ENCODE measurements at places on chromosomes 5 and 9.

GRCh38 chr5:112977440-112977861 is 853 bp downstream of the DCP2 start:
- no peak for DNase-seq

DNA sequence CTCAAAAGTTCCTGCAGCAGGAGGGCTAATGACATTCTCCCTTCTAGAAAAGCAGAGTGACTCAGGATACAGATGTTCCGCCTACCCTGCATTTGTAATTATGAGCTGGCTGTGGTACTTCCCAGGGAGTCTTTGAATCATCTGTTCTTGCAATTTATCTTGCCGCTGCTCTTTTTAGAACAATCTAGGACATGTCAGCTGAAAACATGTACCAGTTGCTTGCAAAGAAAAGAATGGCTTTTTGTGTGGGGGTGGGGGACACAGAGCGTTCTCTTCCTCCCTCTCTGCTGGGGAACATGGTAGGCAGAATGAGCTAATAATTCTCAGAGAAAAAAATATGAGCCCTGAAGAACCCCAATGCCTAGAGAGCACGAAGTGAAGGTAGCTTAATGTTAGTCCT is 51.7 kb upstream of the TUT7 start:
- DNase-seq, result no peak

DNA sequence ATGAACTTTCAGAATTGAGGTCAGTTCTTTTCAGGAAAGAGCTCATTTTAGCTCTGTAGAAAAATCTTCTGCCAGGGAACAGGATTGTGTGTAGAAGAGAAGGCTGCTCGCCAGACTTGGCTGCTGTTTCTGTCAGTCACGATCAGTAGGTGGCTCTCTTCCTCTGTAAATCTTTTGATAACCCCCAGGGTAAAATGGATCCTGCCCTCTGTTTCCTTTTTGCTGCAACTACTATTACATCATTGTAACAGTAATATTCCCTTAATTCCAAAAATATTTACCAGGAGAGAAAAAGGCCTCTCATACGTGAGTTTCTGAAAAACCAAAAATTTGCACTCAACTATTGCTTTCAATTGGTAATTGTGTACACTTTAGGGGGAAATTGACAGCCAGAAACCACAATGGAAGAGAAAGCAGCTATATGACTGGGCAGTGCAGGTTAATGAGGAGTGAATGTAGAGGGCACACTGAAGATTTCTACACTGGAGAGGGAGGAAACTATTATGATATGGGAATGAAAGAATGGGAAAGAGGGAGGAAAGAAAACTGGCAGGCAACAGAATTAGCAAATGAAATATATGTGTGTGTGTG is 12.3 kb downstream of the IFNA21 start:
- DNase-seq, result no peak

DNA sequence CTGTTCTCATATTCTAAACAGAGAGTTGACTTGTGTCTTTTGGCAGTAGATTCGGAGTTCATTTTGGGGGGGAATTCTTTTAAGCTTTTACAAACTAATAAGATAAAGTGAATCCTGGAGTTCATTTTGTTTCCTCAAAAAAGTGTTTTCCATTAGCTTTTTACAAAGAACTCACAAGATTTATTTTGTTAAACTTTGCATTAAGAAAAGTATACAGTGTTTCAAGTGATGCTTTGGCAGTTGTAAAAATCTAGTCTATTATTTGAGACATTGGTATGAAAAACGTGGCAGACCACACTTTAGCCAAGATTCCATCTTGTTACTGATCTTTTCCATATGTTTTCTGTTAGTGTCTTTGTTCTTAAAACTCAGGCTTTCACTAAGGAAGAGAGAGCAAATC is 1.2 kb upstream of the OMD start:
- no peak for DNase-seq

GRCh38 chr9:8389531-8389930 is 590.0 kb upstream of the DMAC1 start:
- DNase-seq, result no peak

GRCh38 chr9:119801311-119801710 is 432.1 kb upstream of the BRINP1 start:
- no peak for DNase-seq

GRCh38 chr9:8696516-8696915 is 896.9 kb upstream of the DMAC1 start:
- no peak for DNase-seq

DNA sequence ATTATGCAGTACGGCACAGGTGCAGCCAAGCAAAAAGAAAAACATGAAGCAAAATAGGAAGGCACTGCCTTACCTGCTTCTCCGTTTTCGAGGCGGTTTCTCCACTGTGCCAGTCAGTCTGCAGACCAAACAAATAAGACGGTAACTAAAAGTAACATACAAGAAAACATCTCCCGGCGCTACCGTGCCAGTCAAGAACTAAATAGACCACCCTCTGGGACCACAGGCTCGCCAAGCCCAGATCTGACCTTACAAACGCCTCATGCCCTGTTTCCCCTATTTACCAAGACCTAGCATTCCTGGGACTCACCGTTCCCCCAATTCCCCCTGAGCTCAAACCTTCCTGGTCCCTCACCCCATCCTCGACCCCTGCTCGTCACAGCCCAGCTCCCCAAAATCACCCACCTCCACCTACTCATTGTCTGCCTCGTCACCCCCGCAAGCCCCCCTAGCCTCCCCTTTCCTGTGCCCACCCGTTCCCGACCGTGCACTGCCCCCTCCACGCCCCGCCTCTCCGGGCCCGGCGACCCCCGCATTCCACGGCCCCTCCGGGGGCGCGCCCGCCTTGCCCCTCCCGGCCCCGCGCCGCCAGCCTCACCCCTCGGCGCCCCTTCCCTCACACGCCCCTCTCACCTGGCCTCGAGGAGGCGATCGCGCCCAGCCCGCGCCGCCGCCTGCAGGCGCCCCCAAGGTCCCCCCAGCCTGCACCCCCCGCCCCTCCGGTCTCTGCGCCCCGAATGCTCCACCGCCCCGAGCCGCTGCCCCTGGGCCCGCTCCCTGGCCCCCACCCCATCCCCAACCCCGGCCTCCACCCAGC is 560 bp downstream of the SCAI start:
- DNase-seq, result no peak

DNA sequence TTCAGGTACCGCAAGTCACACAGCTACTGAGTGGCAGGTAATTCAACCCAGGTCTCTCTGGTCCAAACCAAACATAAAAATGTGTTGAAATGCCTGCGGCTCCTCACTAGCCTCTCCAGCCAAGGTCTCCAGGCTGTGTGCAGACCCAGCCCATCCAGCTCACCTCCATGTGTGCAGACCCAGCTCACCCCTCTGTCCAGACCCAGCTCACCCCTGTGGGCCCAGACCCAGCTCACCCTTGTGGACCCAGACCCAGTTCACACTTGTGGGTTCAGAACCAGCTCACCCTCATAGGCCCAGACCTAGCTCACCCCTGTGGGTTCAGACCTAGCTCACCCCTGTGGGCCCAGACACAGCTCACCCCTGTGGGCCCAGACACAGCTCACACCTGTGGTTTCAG is 188.0 kb upstream of the ADCY2 start:
- no peak for DNase-seq

DNA sequence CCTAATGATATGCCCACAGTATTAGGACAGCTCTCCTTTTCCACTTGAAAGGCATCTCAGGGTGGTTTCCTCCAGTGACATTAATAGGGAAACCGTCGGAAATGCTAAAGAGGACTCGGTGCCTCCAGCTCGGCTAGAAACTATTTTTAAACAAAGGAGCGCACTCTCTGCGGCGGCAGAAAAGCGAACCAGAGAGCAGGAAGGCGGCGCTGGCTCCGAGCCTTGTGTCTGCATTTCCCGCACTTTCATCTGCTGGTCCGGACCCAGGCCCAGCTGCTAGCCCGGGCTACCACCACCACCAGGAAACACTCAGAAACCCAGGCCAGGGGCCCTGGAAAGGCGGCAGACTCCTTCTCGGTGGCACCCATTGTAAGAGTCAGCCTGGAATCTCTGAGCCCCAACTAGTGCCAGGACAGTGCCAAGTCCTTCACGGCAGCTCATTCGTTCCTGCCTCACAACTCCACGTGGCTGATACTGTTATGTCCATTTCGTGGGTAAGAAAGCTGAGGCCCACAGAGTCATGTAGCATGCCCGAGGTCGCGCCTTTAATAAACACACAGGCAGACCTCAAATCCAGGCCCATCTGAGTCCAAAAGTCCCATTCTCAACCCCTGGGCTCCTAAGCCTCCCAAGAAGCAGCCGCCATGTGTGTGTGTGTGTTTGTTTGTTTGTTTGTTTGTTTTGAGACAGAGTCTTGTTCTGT is 73.9 kb downstream of the VAV2 start:
- DNase-seq, result no peak

DNA sequence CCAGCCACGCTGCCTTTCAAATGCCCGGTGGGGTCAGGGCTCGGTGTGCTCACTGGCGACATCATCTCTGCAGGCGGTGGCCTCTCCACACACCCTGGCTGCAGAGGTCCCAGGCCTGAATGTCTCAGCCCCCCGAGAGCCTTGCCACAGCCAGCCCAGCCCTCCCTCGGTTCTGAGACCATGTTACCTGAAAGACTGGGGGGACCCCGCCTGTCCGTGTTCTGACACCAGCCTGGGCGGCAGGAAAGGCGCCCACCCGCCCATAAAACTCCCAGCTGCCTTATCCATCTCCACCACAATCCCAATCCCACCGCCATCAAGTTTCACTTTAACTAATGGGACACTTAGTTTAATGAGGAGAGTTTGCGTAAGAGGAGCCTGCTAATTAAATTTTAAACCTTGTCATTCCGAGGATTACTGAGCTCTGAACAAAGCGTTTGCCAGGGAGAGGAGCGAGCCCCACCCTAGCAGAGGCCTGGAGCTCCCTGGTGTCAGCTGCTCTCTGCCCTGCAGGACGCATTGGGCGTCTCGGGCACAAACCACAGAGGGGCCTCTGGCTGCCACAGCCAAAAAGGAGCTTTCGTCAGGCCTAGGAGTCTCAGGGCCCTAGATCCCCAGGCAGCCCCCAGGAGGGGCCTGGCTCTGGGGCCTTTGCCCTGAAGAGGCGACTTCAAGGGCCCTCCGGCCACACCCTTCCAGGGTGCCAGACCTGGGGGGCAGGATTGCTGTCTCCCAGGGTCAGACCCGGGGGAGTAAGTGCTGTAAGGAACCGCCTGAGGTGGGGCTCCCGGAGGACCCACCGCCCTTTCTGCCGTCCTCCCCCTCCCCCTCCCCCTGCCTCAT is 15.3 kb downstream of the LHX3 start:
- DNase-seq, result no peak

GRCh38 chr9:129823542-129823934 is 398 bp downstream of the TOR1A start:
- DNase-seq, result no peak

DNA sequence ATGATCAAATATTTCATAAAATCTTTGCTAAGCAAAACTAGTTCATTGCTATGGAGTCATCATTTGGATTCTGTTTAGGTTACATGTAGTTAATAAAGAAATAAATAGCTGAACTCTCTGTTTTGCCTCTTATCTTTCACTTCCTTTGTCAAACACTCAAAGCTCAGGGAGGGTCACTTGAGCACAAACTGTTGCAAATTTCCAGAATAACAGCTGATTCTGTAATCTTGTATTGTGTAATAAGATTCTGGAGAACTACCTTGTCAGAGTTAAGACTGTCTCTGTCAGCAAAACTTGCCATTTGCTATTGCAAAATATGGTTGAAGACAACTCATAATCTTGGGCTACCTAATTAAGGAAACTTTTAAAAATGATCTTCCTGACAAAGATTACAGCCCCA is 182.0 kb upstream of the MOCS2 start:
- no peak for DNase-seq

DNA sequence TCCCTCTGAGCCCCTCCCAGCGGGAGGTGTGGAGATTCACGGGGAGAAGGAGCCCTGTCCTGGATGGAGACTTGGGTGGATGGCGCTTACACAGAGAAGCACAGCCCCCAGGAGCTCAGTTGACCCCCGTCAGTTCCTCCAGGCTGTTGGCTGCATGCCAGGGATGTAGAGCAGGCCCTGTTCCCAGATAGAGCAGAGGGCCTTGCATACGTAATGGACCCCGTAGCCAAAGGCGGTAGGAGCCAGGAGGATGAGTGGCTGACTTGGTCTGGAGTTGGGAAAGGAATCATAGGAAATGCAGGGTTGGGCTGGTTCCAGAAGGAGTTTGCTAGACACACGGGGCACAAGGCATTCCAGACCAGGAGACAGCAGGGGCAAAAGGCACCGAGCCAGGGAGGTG is 2.5 kb downstream of the PMPCA start:
- no peak for DNase-seq

GRCh38 chr9:114097613-114098020 is 1.5 kb downstream of the KIF12 start:
- peak; percentile 65 for DNase-seq

DNA sequence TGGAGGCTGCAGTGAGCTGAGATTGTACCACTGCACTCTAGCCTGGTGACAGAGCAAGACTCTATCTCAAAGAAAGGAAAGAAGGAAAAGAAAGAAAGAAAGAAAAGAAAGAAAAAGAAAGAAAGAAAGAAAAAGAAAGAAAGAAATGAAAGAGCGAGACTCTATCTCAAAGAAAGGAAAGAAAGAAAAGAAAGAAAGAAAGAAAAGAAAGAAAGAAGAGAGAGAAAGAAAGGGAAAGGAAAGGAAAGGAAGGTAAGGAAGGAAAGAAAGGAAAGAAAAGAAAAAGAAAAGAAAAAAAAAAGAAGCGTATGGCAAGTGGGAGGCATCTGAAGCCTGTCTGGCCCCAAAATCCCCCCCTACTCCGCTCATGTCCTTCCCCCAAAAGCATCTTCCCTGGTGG is 182.3 kb upstream of the MSX2 start:
- no peak for DNase-seq

GRCh38 chr5:140140435-140140834 is 14.7 kb downstream of the IGIP start:
- no peak for DNase-seq

DNA sequence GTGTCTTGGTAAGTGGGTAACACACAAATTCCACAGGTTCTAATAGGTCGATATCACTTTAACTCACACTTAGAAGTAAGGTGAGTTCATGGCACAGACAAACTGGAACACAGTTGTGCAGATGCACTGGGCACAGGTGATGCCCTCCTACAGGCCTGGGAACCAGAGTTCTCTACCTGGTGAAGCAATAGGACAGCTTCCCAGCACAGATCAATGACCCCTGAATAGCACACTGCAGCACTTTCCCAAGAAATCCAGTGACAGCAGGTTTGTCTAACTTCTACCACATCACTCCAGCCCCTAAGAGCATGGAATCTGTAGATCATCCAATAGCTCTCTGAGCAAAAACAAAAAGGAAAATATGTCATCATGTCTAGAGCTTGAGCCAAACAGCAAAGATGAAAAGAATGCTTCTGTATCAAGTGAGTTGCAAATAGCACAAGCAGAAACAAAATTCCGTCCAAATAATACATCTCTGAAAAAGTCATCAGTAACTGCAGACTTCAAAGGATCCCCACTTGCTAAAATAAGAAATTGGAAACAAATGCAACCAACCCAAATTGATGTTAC is 33.5 kb downstream of the MOCS2 start:
- DNase-seq, result no peak

DNA sequence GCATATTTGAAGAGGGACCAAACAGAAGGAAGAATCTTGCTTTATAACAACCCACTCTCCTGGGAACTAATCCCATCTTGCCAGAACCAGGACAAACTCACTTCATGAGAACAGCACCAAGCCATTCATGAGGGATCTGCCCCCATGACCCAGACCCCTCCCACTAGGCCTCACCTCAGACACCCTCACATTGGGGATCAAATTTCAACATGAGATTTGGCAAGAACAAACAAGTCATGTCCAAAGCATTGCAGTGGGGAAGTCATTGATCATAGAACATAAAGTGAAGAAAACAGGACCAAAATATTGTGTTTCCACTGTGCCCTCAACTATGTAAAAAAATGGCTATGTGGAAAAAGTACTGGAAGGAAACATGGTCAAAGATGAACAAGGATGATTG is 43.9 kb downstream of the MAP1B start:
- DNase-seq, result no peak

Data from suprapubic skin (tissue), 4 donors.